SIG-M5 (cell line): ENCODE measurements at places on chromosomes 4 and X.

GRCh38 chr4:145044341-145044740 lies 53.7 kb downstream of the ANAPC10 start:
- DNase-seq: no peak

DNA sequence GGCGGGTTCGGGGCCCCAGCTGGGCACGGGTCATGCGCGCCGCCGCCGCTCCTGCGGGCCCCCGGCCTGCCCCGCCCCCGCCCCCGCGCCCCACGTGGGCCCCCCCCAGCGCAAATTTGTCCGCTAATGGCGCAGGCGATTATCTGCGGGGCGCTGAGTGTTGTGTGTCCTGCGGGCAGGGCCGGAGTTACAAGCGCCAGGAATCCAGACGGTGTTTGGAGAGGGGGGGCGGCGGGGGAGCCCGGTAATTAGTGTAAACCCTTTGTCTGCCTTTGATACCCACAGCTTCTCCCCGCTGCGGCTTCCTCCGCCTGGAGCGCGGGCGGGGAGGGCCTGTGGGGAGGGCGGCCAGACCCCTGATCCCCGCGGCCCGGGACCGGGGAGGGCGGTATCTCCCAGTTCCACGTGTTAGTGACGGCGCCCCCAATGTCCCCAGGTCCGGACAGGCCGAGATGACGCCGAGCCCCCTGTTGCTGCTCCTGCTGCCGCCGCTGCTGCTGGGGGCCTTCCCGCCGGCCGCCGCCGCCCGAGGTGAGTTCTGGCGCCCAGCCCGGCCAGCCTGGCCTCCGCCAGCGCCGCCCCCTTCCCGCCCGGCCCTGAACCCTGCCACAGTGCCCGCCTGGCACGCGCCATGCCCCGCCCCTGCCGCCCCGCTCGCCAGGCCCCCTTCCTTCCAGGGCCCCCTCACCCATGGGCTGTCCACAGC lies 761 bp downstream of the FGFRL1 start:
- no peak for DNase-seq

DNA sequence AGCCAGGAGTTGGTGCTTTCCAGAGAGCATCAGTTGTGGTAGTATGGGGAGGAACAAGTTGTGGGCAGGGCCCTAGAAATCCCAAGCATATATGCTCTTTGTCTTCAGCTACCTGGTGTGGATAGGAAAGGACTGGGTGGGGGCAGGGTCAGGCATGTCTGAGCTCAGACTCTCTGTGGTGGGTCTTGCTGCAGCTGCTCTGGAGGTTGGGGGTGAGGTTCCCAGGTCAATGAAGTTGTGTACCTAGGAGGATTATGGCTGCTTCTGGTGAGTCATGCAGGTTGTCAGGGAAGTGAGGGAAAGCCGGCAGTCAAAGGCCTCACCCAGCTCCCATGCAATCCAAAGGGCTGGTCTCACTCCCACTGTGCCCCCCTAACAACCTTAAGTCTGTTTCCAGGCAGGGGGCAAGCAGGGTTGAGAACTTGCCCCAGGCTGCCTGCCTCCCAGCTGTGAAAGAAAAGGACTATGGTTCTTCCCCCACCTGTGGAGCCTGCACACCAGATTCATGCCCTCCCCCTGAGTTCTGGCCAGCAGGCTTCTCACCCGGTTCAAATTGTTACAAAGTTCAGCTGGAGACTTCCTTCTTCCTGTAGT lies 30.4 kb upstream of the QRFPR start:
- no peak for DNase-seq

- DNase-seq: no peak
Measured at GRCh38 chrX:38061335-38061734, 55.0 kb downstream of the SYTL5 start.

DNA sequence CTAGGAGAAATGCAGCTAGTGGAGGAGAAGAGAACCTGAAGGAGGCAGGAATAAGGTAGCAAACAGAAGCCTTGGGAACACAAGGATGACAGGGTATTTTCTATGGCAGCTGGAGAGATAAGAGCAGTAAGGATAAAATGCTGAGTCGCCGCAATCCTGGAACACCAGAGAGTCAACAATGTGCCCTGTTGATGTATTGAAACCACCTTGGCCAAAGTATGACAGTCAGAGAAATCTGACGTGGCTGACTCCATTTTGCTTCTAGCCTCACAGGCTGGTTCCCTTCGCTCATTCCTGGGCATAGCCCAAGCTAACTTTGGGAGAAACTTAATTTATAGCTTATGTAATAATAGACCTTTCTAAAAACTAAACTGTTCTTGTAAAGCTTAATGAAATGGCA lies 56.6 kb upstream of the C4orf54 start:
- no peak for DNase-seq

DNA sequence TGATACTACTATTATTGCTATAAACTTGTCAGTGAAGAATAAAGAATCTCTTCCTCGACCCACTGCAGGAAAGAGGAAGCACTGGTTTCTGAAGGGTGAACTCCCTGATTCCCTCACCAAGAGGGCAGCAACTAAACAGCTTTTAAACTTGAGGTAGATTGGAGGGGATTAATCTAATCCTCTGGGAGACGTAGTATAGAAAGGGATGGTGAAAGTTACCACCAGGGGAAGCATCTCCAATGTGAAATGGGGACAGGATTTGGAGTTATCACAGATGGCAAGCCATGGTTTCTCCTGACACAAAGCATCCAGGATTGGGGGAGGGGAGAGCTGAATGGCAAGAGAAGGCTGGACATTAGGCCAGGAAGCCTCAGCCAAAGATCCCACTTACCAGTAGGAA lies 62.7 kb upstream of the PTPN13 start:
- DNase-seq: no peak
